ENCODE measurements at places on chromosomes 2 and 18.

- DNase-seq, result no peak
Measured at GRCh38 chr2:180618570-180618969, 361.8 kb upstream of the UBE2E3 start.

DNA sequence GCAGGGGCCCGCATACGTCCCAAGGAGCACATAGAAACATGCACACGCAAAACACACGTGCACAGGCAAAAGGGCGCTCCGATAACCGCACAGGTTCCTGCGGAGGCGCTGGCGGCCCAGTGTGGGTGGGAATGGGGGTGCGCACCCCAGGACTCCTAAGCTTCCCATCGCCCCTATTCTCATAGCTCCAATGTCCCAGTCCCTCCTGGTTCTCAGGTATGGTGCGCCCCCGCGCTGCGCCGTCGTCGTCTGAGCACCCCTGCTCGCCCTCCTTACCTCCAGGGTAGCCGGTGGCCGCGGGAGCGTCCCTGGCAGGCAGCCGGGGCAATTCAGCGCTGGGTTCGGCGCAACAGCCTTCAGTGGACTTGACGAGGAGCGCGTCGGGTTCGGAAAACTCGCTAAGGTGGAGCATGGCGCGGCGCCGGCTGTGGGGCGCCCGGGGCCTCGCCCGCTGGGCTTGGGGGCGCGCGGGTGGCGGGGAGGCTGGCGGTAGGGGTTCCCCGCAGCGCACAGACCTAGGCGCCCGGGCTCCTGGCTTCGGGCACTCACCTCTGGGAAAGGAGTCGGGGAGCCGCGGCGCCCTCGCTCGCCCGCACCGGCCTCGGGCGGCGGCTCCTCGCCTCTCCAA lies 328 bp downstream of the EGR4 start:
- no peak for DNase-seq

- no peak for DNase-seq
Measured at GRCh38 chr2:103293742-103294077, 531.9 kb downstream of the TMEM182 start.

DNA sequence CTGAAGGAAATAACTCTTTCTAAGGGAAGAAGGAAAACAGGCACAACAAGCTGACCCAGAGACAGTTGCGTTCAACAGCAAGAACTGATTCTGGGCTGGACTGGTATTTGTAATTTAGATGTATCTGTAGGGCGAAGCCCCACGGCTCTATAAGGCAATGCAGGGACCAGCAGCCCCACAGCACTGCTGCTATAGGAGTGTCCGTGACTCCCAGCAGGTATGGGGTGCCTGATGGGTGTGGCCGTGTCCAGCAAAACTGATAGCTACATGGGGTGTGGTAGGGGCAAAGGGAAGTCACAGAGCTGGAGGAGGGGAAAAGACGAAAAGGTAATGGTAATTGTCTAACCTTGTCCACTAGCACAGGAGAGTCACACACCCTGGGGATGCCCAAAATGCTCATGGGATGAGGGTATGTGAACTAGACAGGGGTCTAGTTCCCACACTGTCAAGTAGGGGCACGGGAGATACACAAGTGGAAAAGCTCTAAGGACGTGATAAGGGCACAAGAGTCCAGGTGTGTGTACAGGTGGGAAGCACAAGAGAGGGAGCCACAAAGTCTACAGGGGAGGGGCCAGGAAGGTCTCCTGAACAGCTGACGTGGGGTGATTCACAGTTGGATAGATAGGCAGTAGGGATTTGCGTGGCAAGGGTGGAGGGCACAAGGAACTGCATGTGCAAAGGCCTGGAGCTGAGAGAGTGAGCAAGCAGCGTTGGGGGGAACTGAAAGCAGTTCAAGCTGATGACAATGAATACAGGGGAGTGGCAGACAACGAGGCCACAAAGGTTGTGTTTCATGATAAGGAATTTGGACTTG lies 48.5 kb upstream of the ASPRV1 start:
- DNase-seq, result no peak

DNA sequence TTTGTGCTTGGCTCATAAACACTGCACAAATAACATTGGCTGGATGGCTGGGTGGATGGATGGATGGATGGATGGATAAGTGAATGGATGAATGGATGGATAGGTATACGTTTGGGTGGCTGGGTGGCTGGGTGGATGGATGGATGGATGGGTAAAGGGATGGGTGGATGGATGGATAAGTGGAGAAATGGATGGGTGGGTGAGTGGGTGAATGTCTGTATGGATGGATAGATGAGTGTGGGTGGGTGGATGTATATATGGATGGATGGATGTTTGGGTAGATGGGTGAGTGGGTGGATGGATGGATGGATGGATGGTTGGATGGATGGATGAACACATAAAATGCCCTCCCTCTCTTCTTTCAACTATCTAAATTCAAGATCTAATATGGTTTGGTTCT lies 38.1 kb downstream of the KCNF1 start:
- no peak for DNase-seq

GRCh38 chr18:6221602-6222014 lies 193.1 kb downstream of the L3MBTL4 start:
- DNase-seq, result no peak

DNA sequence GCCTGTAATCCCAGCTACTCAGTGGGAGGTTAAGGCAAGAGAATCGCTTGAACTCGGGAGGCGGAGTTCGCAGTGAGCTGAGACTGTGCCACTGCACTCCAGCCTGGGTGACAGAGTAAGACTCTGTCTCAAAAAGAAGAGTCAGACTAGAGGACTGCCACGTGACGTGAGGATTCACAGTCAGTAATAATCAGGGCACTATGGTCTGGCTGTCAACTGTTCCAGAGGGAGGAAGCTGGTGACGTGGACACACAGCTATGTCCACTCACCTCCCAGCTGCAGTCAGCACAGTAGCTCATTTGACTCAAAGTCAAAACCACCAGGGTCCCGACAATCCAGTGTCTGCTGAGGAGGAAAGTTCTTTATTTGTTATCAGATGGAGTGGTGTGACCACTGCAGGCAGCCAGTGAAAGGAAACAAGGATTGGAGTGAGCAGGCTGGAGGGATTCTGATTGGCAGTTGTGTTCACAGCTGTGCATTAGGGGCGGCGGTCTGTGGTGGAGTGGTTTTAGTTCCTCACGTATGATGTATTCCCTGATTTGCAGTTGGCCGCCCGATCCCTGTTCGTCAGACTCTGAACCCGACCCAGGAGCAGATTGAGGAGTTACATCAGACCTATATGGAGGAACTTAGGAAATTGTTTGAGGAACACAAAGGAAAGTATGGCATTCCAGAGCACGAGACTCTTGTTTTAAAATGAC lies 37.9 kb downstream of the MOGAT1 start:
- no peak for DNase-seq

DNA sequence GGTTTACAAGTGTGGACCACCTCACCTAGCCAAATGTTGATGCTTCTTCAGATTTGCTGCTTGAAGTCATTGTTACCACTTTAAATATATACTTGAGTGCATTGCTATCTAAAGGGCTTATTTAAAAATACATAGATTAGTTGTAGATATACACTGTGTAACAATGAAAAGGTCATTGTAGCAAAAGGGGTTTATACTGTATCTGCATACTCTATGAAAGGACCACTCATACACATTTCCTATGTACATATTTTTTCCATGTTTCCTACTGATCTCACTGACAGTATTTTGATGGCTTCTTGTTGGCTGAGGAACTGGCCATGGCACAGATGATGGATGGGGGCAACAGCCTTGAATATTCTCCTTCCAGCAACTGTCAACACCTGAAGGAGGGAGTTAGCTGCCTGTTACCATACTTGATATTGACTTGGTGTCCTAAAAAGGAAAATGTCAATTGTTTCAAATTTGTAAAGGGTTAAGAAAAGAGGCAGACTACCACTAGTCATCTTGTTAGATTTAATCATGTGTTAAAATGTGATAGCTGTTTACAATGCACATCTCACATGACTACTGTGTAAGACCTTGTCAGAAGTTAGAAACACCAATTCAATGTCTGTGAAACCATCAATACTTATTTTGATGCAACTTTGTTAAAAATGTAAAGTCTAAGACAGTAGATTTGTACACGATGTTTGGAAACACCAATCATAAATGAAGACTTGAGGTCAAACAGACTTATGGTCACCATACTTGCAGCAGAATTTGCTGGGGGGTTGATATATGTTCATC lies 33.5 kb downstream of the RAB10 start:
- DNase-seq, result no peak

DNA sequence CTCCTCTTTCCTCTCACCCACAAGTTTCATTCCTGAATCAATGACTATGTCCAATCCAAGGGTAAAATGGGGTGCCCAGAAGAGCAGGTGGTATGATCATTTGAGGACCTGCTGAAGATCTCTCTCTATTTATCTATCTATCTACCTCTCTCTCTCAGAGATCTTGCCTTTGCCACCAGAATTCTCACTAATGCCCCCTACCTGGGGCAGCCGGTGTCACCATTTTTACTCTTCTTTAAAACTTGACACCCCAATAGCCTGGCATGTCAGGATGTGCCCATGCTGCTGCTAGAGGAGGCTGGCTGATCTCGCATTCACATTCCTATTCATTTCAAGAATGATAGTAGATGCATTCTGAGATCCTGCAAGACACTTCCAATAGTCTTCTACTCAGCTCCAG lies 24.3 kb upstream of the RPIA start:
- no peak for DNase-seq

DNA sequence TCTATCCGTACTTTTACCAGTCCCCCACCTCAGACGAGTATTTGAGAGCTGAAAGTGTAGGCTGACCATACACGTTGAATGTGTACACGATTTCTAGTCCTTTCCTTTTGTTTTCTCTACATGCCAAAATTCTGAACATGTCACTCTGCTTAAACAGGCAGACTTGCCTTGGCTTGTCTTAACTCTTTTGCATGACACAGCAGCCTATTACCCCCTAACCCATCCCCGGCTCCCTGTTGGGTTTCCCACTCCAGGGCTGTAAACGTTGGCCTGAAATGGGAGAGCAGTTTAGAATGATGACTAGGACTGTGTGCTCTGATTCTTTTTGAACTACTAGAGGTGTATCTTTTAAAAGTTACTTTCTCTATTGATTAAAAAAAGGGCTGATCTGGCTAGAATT lies 19.1 kb downstream of the MTCL1 start:
- no peak for DNase-seq

GRCh38 chr18:75698861-75699260 lies 271.4 kb upstream of the SMIM21 start:
- no peak for DNase-seq

- no peak for DNase-seq
Measured at GRCh38 chr2:108942231-108942825, 46.7 kb downstream of the EDAR start.
